ENCODE measurements at places on chromosomes 7 and 10.

GRCh38 chr10:48626986-48627731, 22.3 kb upstream of the ARHGAP22 start:
- DNase-seq, result no peak

DNA sequence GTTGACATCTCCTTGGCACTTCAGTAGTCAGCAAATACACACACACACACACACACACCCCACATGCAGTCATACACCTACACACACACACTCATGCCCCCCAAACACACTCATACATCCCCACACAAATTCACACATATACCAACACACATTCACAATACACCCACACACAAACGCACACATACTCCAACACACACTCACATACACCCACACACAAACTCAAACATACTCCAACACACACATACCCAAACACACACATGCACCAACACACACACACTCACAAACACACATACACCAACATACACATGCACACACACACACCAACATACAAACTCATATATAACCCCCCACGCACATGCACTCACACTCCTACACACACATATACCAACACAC, 31.4 kb upstream of the CHST15 start:
- DNase-seq, result no peak

DNA sequence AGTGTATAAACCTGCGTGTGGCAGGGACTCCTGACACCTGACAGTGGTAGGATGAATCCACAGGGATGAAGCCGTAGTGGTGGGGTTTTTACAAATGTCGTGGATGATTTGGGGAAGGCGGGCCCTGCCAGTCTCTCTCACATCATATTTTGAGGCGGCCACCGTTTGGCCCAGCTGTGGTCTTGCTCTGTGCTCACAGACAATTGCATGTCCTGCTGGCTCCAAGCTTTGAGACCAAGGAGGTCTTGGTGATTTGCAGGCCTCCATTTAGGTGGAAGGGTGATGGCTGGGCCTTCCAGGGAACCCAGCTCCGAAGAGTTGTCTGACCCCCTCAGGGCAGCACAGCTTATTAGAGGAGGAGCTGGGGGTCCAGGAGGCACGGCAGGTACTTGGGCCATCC, 151.1 kb upstream of the SHH start:
- no peak for DNase-seq

- DNase-seq, result no peak
Measured at GRCh38 chr10:895324-895723, 36.2 kb downstream of the LARP4B start.

DNA sequence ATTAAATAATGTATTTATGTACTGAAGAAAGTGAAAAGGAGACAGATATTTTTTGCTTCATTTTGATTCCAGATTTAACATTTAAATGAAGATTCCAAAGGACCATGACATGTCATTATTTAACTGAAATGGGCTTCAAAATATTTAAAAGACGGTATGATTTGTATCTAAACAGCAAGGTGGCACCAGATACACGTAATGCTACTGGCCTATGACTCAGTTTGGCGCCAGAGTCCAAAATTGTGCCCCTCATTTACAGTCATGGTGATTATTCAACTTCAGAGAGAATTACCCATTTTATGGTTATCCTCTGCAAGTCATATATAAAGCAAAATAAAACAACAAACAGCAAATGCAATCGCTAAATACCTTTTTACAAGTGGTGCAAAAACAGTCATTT, 94.5 kb downstream of the ETV1 start:
- DNase-seq, result no peak

DNA sequence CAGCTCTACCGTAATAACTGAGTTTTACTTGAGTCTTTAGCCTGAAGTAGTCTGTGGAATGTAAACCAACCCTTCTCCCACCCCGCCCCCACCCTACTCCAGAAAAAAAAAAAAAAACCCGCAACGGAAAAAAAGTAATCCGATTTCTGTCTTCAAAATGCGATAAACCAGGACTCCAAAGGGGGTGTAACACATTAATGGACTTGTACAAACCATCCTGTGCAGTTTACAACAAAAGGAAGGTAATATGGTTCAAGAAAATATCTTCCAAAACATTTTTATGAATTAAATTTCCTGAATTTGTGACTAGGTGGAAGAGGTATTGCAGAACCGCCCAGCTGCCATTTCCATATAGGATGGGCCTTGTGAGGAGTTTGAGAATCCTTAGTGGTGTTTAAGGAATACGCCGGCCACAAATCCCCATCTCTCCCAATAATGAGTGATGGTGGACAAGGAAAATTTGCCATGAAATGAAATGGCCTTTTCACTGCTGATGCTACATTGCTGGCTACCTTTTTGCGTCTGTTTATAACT, 10.6 kb downstream of the SKIDA1 start:
- DNase-seq, result no peak

DNA sequence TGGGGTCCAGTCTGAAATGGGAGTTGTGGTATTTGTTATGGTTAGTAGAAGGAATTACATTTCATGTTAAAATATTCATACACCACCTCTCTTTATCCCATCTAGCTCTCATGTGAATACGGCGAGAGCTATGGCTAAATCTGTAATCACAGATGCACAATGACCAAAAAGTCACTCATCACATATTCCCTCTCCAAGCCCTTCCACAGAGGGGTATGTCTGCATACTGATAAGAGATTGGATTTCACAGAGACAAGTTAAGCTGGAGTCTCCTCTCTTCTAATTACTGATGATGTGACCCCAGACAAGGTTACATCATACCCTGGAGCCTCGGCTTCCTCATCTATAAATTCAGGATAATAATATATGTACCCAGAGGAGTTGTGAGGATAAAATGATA, 237.8 kb upstream of the RHOBTB1 start:
- no peak for DNase-seq

DNA sequence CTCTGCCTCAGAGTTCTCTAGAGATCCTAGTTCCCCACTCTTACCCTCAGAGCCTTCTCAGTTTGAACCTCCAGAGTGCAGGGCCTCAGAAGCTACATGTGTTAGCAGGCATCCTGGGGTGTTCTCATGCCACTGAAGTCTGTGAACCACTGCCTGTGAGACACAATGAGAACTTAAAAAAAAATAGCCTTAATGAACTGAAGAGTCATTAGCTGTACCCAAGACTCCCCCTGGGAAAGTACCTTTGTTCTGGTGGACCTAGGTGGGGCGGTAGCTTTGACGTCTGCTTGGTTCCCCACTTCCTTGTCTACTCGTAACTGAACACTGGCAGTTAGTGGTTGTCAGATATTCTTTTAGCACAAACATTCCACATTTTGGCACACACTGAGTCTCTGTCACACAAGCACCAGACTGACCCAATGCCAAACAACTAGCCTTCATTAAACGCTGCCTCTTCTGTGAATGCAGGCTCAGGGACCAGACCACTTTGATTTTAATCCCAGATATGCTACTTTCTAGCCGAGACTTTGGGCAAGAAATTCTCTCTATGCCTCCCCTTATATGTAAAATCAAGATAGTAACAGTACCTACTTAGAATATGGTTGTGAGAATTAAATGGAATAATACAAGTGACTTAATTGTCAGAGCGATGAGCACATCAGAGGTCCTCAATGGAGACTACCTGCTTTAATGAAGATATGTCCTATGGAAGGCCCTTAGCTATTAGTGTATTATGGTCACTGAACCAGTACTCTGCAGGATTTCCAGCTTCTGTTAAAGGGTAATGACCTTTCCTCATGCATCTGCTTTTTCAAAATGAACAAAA, 75.3 kb upstream of the CC2D2B start:
- peak; percentile 60 for DNase-seq

DNA sequence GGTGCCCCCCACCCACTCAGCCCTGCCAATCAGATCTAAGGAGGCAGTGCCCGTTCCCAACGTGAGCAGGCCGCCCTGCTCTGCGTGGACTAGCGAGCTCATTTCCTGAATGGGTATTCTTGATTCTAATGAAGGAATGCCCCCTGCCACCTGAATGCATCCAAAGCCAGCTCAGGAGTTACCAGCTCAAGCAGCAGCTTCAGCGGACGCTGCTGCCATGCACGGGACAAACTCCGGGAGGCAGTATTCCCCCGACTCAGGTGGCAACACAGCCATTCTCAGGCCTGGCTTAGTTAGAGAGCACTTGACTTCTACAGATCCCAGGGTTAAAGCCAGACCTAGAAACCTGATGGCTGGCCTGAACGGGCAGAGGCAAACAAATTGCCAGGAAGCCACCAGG, 25.8 kb downstream of the PSAP start:
- DNase-seq, result no peak

DNA sequence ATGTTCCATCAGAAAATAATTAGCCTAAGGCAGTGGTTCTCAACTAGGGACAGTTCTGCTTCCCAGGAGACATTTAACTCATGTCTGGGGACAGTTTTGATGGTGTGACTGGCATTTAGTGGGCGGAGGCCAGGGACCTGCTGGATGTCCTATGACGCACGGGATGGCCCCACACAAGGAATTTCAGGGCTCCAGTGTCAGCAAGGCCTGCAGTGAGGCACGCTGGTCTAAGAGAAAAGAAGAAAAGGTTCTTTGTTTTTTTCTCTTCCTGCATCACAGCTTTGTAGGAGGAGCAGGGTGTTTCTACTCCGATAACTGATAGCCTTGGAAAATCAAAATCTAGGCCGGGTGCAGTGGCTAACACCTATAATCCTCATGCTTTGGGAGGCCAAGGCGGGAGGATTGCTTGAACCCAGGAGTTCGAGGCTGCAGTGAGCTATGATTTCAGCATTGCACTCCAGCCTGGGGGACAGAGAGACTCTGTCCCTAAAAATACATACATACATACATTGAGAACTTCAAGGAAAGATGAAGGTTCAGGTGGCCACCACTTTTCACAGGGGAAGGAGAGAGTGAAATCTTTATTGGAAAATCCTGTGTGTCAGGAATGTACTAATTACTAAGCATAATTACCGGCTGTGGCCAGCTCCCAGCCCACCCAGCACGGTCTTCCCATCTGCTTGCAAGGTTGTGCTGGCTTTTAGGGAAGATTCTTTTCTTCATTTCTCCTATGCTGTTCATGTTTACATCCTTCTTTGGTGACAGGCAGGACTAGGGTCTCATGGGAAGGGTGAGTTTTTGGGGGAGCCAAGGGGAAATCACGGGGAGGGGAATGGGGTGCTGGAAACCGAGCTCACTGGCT, 150.4 kb downstream of the ACTR3B start:
- no peak for DNase-seq

DNA sequence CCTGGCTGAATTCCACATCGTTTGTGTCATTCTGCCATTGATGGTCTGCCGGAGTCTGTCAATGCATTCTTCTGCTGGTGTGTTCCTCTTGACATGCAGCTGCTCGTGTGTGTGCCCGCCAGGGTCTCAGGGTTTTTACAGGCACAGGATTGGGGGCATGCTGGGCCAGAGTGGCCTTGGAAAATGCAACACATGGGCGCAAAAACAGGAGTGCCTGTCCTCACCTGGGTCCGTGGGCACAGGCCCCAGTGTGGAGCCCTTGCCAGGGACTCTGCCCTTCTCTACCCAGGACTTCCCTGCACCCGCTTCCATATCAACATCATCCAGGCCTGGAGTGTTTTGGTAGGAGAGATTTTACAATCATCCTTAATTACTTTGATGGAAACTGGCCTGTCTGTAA, 340.7 kb downstream of the KIF20B start:
- no peak for DNase-seq

GRCh38 chr7:45601094-45601493, 26.9 kb downstream of the ADCY1 start:
- DNase-seq, result no peak

DNA sequence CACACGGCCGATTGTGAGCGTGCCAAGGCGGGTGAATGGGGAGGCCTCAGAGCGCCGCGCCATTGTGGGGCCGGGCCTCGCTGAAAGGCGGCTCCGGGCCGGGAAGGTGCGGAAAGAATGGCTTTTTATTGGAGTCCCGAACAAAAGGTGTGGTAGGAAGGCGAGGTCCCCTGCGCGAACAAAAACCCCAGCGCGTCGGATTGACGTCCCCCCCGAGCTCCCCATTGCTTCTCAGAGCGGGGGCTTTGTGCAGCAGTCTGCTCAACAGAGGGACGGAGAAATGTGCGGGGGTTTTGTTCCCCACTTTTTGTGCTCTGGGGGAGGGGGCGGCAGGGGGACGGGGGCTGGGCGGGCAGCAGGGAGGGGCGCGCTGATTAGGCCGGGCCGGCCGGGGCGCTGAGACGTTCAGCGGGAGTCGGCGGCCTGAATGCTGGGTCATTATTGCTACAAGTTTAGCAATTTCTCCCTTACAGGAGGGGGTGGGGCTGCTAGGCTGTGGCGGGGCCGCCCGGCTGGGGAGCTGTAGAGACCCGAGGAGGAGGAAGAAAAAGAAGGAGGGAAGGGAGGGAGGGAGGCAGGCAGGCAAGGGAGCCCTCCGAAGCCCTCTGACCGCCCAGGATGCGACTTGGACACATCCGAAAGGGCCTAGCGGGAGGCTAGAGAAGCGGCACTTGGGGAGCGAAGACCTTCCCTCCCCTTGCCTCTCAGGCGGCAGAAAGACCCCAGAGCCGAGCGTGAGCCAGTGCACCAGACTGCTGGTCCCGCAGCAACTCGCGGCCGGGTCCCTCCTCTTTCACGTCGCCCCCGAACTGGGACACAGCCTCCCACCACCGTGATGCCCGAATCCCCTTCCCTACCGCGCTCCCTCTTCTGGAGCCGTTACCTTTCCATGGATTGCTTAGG, 4.6 kb downstream of the NKX2-3 start:
- peak; percentile 32 for DNase-seq

GRCh38 chr7:139035586-139036353, at the start of gene ZC3HAV1L:
Gene ZC3HAV1L, minus strand, starts transcription at chr7:139036042. Its CDS starts 25 bp downstream, at chr7:139036017.
- peak; percentile 91 for DNase-seq

GRCh38 chr7:2253021-2253420, 11.0 kb downstream of the NUDT1 start:
- DNase-seq, result no peak

GRCh38 chr10:103463499-103463898, 4.8 kb upstream of the CALHM1 start:
- DNase-seq, result no peak

DNA sequence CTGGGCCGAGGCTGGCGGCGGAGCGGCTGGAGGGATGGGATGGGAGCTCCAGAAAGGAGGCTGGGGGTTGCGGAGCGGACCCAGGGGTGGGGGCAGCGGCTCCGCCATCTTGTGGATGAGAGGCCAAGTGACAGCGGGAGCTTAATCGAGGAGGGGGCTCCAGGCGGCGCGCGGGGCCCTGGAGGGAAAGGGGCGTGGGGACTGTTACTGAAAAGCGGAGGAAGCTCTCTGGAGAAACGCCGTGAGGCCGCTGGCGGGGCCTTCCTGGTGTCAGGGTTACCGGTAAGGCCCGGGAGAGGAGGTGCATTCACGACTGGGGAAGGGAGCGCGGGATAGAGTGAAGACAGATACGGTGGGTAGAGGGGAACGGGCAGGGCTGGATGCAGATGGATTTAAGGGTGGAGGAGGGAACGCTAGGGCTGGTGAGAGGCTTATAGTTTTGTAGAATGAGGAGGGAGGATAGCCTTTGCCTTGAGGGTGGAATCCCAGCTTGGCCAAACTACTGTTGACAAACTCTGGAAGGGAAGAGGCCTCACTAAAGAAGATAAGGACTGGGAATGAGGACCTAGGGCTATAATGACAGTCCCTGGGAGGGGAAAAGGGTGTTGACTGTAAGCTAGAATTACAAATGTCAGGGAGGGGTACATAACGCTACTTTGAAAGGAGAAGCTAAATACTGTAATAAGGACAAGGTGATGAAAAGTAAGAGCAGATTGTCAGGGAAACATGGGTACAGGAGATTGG, 535 bp downstream of the BTRC start:
- peak; percentile 46 for DNase-seq
